ENCODE measurements at places on chromosomes 5 and 9.

GRCh38 chr5:67142816-67143215, 53.8 kb downstream of the CD180 start:
- DNase-seq = no peak

- no peak for DNase-seq
Measured at GRCh38 chr5:113102121-113102531, 125.5 kb downstream of the DCP2 start.

- DNase-seq = no peak
Measured at GRCh38 chr9:15403155-15403554, 19.5 kb upstream of the SNAPC3 start.

DNA sequence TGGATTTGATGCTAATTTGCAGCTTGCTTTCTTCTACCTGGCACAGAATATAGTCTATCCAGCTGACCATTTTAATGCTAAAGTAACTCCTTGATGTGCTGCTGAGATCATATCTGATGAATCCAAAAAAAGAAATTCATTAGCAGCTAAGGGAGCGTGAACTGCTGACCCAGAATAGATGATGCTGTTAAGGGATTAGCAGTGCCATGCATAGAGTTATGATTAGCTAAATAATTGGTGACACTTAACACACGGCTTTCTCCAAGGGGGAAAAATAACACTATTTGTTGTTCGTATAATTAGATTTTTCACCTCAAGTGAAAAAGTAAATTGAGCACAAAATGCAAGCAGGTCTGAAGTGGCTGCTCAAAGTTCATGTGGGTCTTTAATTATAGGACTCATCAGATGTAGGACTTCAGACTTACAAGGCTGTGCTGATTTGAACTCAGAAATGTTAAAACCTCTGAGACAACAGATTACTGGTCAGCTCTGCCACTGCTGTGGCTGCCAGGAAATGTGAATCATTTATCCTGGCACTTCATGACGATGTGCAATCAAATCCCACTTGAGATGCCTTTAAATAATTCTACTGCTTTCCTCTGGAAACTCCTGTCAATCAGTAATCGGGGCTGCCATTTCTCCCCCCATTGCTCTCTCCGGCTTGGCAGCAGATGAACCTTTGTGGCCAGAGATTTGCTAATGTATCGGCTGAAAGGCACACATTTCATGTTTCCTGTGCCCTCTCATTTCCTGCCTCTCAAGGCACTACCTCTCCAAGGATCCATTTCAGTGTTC, 291.6 kb upstream of the C9orf72 start:
- no peak for DNase-seq

Measured in posterior vena cava (tissue), 2 donors.